ELR (cell line): ENCODE measurements at places on chromosomes 13 and 19.
A peak's percentile ranks its signal among the peaks of the same experiment; 100 is the strongest.

DNA sequence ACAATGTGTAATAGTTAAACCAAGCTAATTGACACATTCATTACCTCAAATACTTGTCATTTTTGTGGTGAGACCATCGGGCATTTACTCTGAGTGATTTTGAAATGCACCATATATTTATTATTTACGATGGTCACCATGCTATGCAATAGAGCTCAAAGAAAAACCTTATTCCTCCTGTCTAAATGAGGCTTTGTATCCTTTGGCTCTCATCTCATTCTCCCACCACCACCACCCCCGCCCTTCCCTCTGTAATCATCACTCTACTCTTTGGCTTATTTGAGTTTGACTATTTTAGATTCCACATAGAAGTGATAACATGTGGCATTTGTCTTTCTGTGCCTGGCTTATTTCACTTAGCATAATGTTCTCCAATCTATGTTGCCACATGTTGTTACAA, 124.9 kb downstream of the CYSLTR2 start:
- peak; percentile 30 for DNase-seq

- no peak for DNase-seq
Observed at GRCh38 chr19:31280287-31281006, 68.8 kb downstream of the TSHZ3 start.

GRCh38 chr19:18468517-18468916, 30.6 kb upstream of the ISYNA1 start:
- DNase-seq, result peak; percentile 36

GRCh38 chr19:49656456-49657109, 9.1 kb downstream of the IRF3 start:
- DNase-seq, result no peak

DNA sequence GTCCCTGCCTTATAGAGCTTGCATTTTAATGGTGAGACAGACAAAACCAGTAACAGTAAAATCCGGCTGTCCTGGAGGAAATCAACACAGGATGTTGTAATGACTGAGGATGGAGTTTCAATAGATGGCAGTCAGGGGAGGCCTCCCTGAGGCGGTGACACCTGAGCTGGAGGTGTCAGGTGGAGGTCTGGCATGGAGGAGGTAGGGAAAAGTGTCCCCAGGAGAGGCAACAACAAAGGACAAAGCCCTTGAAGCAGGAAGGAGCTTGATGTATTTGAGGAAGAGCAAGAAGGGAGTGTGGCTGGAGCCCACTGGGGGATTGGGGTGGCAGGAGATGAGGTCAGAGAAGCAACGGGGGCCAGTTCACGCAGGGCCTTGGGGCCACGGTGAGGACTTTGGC, 7.8 kb downstream of the GRIN2D start:
- no peak for DNase-seq

GRCh38 chr19:8366961-8367326, 3.0 kb downstream of the ANGPTL4 start:
- DNase-seq, result no peak

DNA sequence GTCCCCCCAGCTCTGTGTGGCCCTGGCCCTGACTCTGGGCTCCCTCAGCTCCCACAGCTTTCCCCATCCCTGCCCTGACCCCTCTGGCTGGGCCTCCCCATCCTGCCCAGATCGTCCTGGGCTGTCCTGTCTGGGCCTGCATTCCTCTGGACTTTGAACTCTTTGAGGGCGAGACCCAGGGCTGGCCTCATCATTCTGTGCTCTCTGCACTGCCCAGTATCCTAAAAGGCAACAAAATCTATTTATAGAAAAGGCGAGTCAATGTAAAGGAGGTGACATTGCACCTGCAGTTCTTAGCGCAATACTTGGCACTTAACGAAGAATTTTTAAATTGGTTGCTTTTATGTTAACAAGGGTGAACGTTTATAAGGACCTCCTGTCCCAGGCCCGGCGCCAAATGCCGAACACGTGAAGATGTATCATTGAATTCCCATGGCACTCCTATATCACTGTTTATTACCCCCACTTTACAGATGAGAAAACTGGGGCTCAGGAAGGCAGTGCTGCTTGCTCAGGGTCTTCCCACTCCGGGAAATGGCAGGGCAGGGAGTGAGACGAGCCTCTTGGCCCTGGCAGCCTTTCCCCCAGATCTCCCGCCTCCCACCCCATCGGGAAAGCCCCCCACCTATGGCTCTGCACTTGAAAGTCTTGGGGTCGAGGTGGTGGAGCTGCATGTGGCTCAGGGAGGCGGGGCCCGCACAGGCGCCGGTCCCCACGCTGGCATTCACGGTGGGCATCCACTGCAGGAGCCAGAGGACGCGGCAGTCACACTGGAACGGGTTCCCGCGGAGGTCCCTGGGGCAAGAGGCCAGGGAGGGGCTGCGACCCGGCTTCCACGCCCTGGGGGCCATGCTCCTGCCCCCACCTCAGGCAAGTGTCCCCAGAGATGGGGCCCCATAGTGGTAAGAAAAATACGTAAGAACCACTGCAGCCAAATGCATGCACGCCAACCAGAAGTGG, 3.8 kb downstream of the LGI4 start:
- no peak for DNase-seq

- DNase-seq, result peak; percentile 73
Observed at GRCh38 chr19:33110137-33110910, 21.6 kb upstream of the WDR88 start.

- DNase-seq, result peak; percentile 27
Observed at GRCh38 chr13:34179481-34179880, 361.5 kb downstream of the RFC3 start.

GRCh38 chr13:46478651-46479050, 74.3 kb upstream of the LRCH1 start:
- DNase-seq, result no peak
